Hematopoietic multipotent progenitor cell treated with erythropoietin and hydrocortisone succinate and interleukin-3 and kit ligand, for 6 days (in vitro differentiated cells): ENCODE measurements at places on chromosomes 2 and 18.

- no peak for DNase-seq
Observed at GRCh38 chr2:45769854-45770576, 118.5 kb downstream of the PRKCE start.

DNA sequence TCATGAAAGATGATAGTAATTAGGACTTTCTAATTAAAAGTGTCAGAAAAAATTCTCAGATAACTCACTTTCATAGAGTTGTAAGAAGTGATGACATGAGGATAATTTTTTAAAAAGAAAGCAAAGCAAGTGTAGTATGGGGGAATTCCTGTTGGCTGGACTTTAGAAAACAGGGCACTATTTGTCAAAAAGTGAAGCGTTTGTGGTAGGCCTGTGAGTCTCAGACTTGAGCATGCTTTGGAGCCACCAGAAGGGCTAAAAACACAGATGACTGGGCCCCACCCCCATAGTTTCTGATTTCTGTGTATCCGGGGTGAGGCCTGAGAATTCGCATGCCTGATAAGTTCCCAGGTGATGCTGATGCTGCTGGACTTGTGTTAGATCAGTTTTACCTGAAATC lies 222.6 kb upstream of the LRRTM1 start:
- no peak for DNase-seq

GRCh38 chr2:155157065-155157464 lies 458.6 kb downstream of the KCNJ3 start:
- DNase-seq, result no peak

GRCh38 chr2:230441227-230441897 lies 25.4 kb downstream of the SP100 start:
- peak; percentile 76 for DNase-seq

GRCh38 chr2:6674381-6674780 lies 191.3 kb downstream of the CMPK2 start:
- DNase-seq, result no peak

DNA sequence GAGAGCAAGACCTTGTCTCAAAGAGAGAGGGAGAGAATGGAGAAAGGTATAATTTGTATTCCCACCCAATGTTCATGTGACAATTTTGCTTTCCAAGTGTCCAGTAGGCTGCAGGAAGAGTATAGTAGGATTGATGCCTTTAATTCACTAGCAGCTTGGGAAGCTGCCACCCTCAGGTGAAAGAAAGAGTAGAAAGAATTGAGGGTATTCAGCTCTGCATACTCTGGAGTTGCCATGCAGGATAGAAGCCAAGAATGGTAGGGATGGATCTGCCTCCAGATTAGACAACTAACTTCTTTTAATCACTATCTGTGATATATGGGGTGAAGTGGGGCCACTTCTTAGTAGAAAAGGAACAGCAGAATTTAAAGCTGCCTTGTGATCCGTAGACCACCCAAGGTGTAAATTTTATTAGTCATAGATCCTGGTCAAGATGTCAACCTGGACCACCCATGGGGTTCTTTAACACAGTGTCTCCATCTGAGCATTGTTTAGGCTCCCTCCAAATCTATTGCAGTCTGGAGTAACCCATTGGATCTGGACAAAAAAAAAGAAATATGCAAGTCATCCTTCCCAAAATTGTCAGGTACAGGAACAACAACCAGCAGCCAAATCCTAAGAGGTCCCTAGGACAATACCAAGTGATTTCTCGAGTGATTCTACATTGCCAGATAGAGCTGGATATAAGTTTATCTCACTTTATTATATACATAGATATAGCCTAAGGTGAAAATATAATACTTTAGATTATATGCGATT lies 33.1 kb upstream of the DTNA start:
- DNase-seq, result no peak

GRCh38 chr2:122977580-122977979 lies 1047.5 kb upstream of the CNTNAP5 start:
- DNase-seq, result no peak

DNA sequence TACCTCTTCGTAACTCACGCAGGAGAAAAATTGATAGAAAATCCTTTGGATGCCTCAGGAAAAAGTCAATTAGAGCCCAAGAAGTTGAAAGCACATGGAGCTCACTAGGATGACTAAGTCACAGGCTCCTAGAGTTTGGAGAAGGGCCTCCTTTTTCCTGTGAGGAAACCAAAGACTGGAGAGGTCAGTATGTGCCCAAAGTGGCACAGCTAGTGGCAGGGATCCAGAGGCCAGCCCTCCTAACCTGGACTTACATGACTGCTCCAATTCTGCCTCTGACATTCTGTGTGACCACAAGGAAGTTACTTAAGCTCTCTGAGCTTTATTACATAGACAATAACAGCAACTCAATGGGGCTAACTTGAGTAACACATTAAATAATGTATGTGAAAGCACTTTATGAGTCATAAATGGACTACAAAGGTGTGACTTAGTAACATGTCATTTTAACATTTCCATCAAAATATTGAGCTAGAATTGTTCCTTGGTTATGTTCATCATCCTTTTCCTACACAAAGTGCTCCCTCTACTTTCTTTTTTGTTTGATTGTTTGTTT lies 91.6 kb downstream of the DHRS9 start:
- DNase-seq, result no peak

- no peak for DNase-seq
Observed at GRCh38 chr2:234845602-234846590, 105.9 kb upstream of the SH3BP4 start.
